ENCODE measurements at places on chromosomes 2 and 18. TPM values are rescaled to one million over a fixed set of nuclear protein-coding genes. Genes with fewer than 3 reads are reported as not detected.

DNA sequence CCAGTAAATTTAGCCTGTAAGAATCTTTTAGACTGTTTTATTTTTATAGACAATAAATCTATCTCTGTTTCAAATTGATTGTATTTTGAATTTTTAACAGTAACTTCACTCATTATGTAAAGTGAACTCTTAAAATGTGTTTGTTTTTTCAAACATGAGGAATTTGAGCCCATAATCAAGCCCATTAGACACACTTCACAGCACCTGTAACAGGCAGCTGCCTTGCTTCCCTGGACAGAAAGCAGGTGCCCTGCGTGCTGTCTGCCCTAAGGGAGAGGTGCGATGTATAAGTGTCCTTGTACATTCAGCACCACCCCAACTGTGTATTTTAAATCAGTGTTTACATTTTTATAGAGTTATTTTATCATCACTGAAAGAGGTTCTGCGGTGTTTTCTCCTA is 186.5 kb upstream of the TPO start:
- DNase-seq, result no peak

- DNase-seq, result no peak
Measured at GRCh38 chr18:9081940-9082339, 20.6 kb upstream of the NDUFV2 start.

GRCh38 chr2:211829725-211830124 is 708.9 kb downstream of the ERBB4 start:
- no peak for DNase-seq

DNA sequence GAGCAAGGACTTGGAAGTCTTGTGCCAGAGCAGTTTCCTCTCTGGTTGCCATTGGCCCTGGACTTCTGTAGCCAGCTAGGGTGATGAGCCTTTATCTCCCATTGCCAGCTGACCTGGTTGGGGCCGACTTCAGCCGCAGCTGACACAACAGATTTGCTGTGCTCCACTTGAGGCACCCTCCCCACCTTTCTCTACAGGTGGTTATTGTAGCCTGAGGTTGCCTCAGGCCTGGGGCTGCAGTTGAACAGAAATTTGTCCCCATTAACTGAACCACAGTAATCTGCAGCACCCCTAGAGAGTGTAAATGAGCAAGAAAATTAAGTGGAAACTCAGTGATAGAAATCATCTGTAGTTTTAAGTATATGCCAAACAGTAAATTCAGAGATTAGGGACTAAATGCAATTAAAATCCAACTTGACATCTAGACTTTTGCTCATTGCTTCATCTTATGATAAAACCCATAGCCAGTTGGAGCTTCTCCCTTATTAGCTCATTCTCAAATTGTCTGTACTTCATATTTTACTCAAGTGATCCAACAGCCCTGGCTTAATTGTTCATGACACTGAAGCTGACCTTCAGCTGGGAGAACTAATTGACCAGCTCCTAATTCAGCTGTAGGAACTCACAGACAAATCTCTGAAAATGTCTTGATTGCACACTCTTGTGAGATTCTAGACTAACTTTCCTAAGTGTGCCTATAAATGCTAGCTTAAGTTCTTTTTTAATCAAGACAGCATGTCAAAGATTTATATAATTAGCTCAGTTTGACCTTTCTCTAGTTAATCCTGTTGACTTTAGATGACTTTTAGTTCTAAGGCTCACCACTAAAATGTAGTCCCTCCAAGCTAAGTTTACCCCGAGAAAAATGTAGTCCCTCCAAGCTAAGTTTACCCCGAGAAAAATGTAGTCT is 48.9 kb downstream of the COPS8 start:
- DNase-seq, result no peak

- no peak for DNase-seq
Measured at GRCh38 chr18:61643884-61644647, 248.7 kb downstream of the RNF152 start.

GRCh38 chr2:164711766-164712138 is 90.5 kb upstream of the GRB14 start:
- no peak for DNase-seq

DNA sequence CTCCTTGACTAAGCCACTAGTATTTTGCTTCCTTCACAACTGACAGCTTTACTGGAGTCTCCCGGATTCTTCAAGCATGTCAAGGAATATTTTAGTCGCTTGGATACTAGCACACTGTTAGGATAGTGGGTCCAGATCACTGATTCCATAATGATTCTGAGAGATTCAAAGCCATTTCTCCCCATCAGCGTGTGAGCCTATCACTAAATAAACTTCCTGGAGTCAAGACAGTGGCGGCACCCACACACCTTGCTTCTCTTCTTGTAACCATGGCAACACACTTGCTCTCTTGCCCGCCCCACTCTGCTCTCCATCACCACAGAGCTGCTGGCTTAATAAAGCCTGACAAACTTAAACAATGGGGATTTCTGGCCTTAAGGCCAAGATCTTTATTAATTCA is 245.1 kb downstream of the LRRTM1 start:
- no peak for DNase-seq

SLC40A1 gene
- total RNA-seq, result 0.13 TPM

CNTNAP5 gene
- not detected for total RNA-seq

GRCh38 chr2:12045864-12046291 is 299.4 kb downstream of the LPIN1 start:
- no peak for DNase-seq

GRCh38 chr2:223486751-223487150 is 115.4 kb downstream of the SCG2 start:
- no peak for DNase-seq

TMEFF2 gene
- 2.2 TPM for total RNA-seq

ALKAL2 gene
- not detected for total RNA-seq

DNA sequence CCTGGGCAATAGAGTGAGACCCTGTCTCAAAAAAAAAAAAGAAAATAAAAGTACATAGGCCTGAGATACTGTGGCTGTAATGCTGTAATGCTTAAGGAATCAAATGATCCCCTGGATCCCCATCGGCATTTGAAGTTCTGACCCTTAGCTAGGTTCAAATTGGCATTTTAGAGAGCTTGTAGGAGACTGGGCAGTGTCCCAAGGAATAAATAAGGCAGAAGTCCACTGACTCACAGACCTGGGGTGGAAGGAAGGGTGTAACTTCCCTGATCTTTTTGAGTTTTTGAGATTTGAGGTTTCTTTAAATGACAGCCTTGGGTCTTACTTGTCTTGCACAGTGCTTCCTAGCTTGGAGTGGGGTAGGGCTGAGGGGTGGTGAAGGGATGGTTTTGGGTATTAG is 553.7 kb downstream of the SLC4A3 start:
- peak; percentile 39 for DNase-seq

DNA sequence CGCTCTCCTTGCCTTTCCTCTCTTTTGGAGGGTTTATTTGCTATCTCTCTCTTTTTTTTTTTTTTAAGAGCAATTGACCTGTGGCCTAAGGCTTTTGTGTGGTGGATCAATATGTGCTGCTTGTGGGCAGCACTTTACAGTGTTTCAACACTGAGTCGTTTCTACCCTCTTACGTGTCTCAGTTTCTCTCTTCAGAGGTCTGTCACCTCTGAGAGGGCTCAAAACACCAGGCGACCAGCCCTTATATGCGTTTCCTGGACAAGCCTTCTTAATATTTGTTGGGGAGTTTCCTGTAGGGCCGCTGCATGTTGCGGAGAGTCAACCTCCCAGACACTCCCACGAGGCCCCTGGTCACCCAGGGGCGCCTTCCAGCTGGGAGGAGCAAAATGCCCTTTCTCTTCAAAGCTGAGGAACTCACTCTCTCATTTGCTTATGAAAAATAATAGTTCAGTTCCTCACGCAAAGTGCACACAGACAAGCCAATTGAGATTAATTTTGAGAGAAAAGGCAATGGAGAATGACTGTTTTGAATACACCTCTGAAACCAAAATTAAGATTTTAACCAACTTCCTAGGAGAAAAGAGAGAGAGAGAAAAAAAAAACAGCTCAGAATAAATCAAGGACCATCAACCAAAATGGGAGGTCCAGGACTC is 96.3 kb upstream of the B3GNT2 start:
- DNase-seq, result no peak

PTPRN gene
- total RNA-seq, result not detected

DNA sequence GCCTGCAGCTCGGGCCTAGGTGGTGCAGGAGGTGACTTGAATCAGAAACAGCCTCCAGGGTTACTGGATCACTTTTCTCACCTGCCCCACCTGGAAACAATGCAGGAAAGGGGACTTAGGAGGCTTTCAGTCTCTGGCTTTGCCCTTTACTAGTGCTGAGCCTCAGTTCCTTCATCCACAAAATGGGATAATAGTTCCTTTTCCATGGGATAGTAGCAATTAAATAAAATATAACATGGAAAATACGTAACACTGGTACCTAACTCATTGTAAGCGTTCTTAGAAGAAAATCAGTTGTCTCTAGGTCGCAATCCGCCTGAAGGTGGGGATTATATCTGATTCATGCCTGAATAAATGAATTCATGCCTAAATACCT is 112.6 kb upstream of the STPG4 start:
- no peak for DNase-seq

DNA sequence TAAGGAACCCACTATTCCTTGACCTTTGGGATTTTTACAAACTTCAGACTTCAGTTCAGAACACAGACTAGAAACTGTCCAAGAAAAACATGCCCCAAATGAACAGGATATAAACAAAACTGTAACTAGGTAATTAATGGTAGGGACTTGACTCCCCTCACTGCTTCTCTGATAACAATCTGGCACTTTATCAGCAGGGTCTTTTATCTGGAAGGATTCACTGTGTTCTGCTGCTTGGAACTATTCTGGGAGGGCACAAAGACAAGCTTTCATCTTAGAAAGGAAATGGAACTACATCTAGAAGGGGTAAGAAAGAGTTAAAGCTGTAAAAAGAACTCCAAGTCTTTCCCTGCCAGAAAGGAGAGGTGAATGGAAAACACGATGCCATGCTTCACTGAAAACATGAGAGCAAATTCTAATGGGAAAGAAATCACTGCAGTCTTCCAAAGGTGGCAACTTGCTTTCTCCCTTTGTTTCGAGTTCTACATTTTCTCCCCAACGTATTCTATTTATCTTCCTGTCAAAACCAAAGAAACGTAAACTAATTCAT is 181.2 kb downstream of the THADA start:
- no peak for DNase-seq

DNA sequence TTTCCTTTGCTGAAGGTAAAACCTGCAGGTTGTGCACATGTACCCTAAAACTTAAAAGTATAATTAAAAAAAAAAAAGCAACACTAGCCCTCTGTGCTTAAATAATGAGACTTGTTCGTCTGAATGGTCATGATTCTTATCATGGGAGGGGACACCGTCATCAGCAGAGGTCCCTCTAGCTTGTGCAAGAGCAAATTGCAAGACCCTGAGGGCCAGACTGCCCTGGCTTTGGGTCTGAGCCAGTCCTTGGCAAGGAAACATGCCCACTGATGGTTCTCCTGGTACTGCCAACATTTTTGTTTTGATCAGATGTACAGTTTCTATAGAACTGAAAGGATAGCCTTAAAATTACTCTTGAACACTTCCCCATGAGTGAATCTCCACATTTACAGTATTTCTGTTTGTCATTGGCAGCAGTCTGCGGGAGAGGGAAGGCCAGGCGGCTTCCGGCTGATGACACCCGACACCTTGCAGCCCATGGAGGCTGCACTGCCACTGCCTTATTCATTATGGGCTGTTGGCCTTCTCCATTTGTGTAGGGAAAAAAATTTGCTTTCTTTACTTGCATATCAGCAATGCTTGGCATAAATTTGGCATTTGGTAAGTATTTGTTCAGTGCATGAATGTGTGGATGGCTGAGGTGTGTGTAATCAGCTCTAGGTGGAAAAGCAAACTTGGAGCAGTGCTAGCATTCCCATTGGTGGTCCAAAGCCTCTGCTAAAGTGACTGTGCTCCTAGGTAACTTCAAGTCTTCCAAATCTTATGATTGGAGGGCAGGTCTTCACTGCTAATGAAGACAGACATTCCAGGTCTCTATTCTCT is 161.6 kb upstream of the ALKAL2 start:
- no peak for DNase-seq

HOXD11 gene
- total RNA-seq, result 9.7 TPM

INHBB gene
- total RNA-seq, result 1.8 TPM

DNA sequence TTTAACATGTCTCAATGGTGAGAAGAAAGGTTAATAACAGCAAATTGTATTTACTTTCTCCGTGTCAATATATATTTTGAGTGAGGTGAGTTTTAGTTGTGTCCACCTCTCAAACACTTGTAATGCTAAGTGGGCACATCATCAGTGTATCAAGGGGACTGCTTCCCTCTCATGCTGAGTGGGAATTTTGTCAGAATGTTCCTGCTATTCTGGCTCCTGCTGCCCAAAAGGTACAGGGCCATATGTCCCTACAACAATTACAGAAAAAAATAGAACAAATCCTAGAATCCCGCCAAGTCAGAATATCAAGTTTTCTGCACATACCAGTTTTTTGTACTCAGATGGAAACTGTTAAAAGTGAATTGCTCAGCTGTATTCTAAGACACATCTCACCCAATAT is 5.4 kb upstream of the CERKL start:
- no peak for DNase-seq

- peak; percentile 56 for DNase-seq
Measured at GRCh38 chr2:207768168-207768865, 1.4 kb downstream of the FZD5 start.

GRCh38 chr2:201264472-201265173 is 4.3 kb downstream of the CASP8 start:
- DNase-seq, result no peak

DNA sequence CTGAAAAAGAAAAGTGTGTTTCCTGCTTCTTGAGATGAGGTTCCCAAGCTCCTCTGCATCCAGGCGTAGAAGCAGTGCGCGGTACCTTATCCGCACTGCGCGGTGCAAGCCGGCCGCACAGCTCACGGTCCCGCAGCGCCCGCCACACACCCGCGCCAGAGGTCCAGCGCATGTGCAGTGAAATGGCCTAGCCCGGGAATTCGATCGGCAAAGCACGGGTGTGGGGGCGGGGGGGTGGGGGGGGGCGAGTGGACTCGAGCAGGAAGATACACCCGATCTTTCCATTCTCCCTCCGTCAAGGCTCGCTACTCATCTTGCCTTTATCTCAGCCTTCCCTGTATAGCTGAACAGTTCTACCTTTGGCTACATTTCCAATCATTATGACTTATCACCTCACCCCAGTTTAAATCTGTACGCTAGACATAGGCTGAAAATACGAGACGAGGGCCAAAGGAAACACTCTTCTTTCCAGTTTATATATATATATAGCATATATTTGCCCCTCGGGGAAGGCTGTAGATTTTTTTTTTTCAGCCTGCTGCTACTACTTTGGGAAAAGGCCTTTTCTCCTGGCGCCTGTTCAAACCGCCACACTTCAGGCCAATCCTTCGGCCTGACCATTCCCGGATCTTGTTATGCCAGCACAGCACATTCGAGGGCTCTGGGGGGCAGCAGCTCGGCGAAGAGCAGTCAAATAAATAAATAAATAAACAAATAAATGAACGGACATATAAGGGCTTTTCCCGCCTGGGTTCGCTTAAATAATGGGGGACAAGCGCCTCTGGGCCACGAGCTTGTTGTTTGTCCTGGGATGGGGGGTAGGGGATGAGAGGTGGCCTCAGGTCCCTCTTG is 10.4 kb downstream of the HOXD8 start:
- DNase-seq, result peak; percentile 73

PSTPIP2 gene
- total RNA-seq, result 9.7 TPM

LPIN1 gene
- 139 TPM for total RNA-seq

AKAIN1 gene
- not detected for total RNA-seq

MAPK4 gene
- not detected for total RNA-seq

STARD6 gene
- total RNA-seq, result 1.3 TPM

Data from MG63 (cell line).